ENCODE measurements at places on chromosomes 2 and 18.

DNA sequence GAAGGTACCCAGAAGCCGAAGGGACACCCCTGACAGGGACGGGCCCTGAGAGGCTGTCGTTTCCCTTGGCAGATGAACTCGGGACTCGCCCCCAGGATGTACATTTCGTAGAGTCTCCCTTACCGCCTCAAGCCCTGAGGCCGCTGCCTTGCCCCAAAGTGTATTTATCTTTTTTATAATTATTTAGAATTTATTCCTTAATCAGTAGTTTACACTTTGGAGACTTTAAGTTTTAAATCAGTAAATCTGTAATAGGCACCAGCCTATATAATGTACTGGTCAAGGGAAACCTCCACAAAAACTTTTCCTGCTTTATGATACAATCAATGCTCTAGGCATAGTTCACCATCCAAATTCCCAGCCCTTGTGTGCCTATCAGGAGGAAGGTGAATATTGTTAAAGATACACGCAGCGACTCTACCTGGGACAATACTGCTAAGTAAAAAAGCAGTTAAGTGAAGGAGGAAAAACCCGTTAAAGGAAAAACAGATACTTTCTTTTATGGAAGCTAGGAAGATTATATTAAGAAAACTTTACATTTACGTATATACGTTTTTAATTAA is 848 bp downstream of the VRK2 start:
- DNase-seq: no peak

DNA sequence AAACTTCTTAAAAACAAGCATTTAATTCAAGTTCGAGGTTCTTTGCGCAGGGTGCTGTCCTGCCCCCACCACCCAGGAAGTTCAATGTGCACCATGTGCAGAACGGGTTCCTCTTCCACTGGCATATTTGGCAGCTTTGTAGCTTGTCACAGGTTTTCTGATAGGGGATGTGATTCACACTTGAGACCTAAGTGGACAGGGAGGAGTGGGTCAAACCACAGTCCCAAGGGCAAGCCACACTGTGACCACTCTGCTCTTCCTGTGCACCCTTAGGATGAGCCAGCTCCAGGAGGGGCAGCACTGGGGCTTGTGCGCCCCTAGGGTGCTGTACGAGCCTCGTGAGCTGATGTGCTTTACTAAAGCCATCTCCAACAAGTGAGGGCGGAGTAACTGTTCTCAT is 82.5 kb downstream of the TGFA start:
- DNase-seq: no peak

DNA sequence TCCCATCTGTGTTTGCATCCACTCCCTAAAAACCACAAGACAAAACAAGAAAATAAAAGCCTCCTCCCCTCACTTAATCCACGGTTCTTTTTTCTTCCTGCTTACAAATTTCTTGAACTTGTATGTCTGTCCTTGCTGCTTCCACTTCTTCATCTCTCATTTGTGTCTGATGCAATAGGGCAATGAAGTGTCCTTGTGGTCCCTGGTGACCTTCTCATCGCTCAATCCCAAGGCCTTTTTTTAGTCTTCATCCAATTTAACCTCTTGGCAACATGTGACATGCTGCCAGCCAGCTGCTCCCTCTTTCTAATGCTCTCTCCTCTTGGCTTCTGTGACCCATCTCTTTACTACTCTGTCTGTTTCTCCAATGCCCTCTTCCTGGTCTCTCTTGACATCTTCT is 87.6 kb downstream of the SEMA4F start:
- DNase-seq: no peak

DNA sequence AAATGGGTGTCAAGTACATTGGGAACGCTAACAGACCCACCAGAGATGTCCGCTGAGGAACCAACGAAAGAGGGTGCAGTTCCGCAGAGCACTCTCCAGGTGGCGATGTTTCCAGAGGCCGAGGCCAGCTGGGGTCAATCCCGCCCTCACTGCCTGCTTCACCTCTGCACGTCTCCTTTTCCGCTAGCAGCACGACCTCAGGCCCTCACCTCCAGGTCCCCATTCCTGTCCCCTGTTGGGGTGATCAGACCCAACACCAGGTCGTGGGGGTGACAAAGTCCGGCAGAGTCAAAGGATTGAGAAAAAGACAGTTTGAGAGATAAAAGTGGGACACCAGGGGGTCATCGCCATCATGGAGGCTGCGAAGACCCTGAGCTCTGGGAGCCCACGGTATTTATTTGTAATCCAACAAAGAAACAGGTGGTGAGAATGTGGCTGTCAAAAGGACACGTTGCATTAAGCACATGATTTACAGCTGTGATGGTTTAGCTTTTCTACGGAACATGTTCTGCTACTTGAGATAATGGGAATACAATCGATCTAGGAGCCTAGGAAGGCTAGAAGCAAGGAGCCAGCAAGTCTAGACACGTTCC is 27.3 kb downstream of the ZAP70 start:
- peak; percentile 37 for DNase-seq

DNA sequence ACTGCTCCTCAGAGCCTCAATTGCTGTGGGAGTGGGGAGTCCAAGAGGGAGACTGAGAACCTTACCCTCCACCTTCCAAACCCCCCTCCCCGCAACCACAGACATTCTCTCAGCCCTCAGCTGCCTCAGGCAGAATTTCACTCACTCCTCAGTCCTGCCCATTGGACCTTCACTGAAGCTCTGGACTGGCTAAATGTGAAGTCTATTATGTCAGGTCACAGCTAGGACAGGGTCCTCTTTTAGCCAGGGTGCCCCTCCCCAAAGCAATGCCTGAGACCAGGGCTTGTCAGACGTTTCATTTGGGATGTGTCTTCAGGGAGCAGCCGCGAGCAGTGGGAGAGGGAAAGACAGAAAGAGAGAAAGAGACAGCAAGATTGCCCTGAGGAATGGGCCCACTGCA is 199.3 kb upstream of the CCDC68 start:
- DNase-seq: no peak

DNA sequence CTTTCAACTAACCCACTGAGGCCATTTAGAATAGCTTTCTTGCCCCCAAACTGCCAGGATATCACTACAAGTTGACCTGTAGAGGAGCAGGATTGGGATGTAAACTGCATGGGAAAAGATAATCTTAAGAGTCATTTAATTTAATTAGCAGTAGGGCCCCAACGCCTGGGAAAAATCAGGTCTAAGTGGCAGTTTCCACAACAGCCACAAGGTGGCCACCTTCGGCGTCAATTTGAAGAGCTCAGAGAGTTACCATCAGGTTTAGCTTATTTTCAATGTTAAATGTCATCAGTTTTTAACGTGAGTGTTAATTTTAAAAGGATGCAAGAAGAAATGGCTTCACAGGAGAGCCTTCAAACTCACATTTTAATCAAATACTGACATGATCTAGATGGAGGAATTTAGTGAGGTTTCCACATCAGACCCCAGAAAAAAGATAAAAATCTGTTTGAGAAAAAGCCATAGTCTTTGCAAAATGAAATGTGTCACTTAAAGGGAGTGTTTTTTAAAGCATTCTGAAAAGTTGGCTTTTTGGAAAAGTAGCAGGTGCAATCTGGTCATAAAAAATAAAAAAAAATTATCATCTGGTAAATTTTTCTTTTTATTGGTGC is 77.3 kb upstream of the UPP2 start:
- DNase-seq: no peak

DNA sequence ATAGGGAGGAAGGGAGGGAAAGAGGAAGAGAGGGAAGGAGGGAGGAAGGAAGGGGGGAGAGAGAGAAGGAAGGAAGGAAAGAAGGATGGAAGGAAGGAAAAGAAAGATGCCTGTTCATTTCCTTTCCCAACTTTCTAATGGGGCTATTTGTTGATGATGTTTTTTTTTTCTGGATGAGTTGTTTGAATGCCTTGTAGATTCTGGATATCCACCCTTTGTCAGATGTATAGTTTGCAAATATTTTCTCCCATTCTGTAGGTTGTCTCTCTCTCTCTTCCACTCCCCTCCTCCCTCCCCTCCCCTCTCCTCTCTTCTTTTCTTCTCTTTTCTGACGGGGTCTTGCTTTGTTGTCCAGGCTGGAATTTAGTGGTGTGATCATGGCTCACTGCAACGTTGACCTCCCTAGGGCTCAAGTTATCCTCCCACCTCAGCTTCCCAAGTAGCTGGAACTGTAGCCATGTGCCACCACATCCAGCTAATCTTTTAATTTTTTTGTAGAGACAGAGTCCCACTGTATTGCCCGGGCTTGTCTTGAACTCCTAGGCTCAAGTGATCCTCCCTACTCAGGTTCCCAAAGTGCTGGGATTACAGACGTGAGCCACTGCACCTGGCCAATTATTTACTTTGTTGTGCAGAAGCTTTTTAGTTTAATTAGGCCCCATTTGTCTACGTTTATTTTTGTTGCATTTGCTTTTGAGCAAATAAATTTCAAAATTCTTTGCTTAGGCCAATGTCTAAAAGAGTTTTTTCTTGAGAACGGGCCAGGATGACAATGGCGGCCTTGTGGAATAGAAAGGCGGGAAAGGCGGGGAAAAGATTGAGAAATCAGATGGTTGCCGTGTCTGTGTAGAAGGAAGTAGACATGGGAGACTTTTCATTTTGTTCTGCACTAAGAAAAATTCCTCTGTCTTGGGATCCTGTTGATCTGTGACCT is 57.3 kb upstream of the FAM117B start:
- no peak for DNase-seq

DNA sequence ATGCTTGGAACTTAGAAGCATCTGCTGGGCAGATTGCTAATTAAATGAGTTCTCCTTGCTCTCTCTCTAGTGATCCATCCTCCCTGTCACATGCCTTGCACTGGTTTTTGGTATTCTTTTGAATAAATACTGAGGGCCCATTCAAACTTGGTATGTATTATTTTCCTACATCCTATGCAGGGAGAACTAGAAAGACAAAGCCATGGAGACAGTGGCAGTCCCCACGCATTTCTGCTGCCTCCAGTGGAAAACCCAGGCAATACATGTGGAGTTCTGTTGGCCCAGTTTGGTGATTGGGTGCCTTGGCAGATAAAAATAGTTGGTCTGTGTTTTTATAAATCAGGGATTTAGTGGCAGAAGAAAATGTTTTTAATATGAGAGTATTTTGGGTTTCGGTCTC is 68.7 kb downstream of the DIS3L2 start:
- DNase-seq: no peak

DNA sequence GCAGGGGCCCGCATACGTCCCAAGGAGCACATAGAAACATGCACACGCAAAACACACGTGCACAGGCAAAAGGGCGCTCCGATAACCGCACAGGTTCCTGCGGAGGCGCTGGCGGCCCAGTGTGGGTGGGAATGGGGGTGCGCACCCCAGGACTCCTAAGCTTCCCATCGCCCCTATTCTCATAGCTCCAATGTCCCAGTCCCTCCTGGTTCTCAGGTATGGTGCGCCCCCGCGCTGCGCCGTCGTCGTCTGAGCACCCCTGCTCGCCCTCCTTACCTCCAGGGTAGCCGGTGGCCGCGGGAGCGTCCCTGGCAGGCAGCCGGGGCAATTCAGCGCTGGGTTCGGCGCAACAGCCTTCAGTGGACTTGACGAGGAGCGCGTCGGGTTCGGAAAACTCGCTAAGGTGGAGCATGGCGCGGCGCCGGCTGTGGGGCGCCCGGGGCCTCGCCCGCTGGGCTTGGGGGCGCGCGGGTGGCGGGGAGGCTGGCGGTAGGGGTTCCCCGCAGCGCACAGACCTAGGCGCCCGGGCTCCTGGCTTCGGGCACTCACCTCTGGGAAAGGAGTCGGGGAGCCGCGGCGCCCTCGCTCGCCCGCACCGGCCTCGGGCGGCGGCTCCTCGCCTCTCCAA is 328 bp downstream of the EGR4 start:
- no peak for DNase-seq

GRCh38 chr2:129765678-129766351 is 213.7 kb upstream of the RAB6C start:
- DNase-seq: no peak

DNA sequence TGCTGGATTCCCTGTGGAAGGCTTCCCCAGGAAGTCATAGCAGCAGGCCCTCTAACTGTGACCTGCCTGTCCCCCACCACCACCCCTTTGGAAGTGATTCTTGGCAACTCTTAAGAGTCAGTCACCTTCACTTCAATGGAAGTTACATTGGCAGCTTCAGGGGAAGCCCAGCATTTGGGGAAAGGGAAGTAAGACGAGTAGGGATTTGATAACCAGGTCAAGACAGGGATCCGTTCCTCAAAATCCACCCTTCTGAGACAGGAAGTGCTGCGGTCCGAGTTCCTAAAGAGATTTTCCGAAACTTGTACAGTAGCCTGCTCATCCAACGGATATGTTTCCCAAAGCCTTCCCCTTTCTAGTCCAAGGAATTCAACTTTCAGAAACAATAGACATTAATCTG is 54.2 kb downstream of the MRPL35 start:
- no peak for DNase-seq

DNA sequence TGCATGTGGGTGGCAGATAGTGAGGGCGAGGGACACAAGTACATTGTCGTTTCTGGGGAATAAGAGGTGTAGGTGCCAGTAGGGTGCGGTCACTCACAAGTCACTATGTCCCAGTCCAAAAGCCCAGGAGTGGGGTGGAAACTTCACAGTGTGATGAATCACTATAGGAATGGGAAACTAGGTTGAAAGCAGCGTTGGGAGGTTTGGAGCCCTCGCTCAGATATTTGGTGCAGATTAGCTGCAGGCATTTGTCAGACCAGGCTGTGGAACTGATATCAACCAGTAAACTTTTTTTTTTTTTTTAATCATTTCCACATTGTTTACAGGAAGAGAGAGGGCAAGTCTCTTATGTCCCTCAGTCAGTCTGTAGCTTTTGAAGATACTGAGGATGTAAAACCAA is 121.8 kb downstream of the CERS6 start:
- no peak for DNase-seq

GRCh38 chr2:199458806-199459285 is 1.1 kb upstream of the SATB2 start:
- DNase-seq: peak; percentile 37

GRCh38 chr2:223166983-223167650 is 115.1 kb downstream of the KCNE4 start:
- no peak for DNase-seq

DNA sequence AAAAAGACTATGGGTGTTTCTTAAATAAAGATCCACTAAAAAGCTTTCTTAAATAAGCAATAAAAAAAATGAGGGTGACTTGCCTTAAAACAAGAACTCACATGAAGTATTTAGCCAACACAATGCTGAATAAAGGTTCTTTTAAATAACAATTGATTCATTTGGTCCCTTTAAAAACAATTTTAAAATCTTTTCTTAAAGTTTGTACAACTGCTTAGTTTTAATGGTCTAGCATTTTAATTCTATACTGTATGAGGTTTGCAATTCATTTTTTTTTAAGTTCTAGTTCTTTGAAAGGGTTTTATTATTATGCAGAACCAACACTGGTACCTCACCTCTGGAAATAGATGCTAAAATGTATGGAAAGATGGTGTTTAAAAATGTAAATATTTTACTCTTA is 1017.5 kb downstream of the LRP1B start:
- no peak for DNase-seq

GRCh38 chr18:36849288-36850006 is 20.5 kb downstream of the KIAA1328 start:
- no peak for DNase-seq

- DNase-seq: no peak
Observed at GRCh38 chr2:21162615-21162878, 38.8 kb downstream of the TDRD15 start.

Measured in hematopoietic multipotent progenitor cell (in vitro differentiated cells).